ENCODE measurements at places on chromosomes 4 and X.

DNA sequence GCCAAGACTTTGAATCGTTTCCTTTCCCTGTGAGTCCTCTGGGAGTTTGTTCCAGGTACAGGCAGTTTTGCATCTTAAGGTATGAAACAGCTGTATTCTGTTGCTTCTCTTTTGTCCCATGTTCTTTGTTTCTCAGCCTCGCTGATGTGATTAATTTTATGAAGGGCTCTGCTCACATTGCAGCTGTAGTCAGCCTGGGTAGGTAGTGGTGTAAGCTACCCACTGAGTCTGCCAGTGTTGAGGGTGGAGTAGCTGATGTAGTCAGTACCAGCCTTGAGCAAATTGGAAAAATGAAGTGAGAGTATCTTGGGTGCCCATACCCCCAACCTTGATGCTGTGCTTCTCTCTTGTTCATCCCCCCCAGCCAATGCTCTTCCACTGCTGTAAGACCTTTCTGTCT is 139.6 kb upstream of the SMIM31 start:
- H3K4me1 ChIP-seq, result no peaks in the 10 kb centered on the region
- H3K4me3 ChIP-seq, result no peak overlapping the region
- no peaks in the 10 kb centered on the region for H3K36me3 ChIP-seq
- no peak for DNase-seq
- no peak overlapping the region for H3K27ac ChIP-seq
- H3K27me3 ChIP-seq, result no peaks in the 10 kb centered on the region

- H3K4me3 ChIP-seq, result no peak overlapping the region
- H3K27ac ChIP-seq, result no peak overlapping the region
- peaks cover 26% of the 10 kb centered on the region for H3K4me1 ChIP-seq
- H3K36me3 ChIP-seq, result no peaks in the 10 kb centered on the region
- H3K27me3 ChIP-seq, result peaks cover 41% of the 10 kb centered on the region
These were observed 31.8 kb downstream of the CPLX1 start for GRCh38 chr4:793941-794621.

- H3K36me3 ChIP-seq, result no peaks in the 10 kb centered on the region
- H3K27me3 ChIP-seq, result no peaks in the 10 kb centered on the region
- H3K27ac ChIP-seq, result no peak overlapping the region
- no peak for DNase-seq
These were observed 84.5 kb upstream of the UXT start for GRCh38 chrX:47743504-47743903.

DNA sequence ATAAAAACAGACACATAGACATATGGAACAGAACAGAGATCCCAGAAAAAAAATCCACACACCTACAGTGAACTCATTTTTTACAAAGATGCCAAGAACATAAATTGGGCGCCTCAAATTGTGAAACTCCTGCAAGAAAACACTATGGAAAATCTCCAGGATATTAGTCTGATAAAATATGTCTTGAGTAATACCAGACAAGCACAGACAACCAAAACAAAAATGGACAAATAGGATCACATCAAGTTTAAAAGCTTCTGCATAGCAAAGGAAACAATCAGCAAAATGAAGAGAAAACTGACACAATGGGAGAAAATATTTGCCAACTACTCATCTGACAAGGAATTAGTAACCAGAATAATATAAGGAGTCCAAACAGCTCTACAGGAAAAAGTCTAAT is 337.3 kb upstream of the DIPK2B start:
- no peak overlapping the region for H3K4me3 ChIP-seq
- no peak overlapping the region for H3K27ac ChIP-seq
- DNase-seq, result no peak
- H3K36me3 ChIP-seq, result no peaks in the 10 kb centered on the region
- peaks cover 28% of the 10 kb centered on the region for H3K27me3 ChIP-seq

DNA sequence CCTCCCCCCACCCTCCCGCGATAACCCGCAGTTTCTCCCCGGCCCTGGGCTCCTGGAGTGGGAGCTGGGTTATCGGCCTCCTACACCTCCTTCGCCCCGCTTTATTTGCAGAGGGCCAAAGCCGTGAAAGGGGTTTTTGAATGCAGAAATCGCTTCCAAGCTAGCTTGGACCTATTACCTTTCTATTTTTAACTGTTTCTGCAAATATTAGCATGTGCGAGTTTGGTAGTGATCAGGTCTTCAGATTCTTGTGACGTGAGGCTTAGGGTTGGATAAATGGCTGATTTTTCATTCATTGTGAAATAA is 1.3 kb downstream of the USP9X start:
- peaks cover 27% of the 10 kb centered on the region for H3K4me1 ChIP-seq
- peak overlapping the region; percentile 99 for H3K27ac ChIP-seq
- no peaks in the 10 kb centered on the region for H3K27me3 ChIP-seq
- no peak for DNase-seq

- no peak overlapping the region for H3K4me3 ChIP-seq
- no peak overlapping the region for H3K27ac ChIP-seq
- peaks cover 7% of the 10 kb centered on the region for H3K4me1 ChIP-seq
- H3K27me3 ChIP-seq, result no peaks in the 10 kb centered on the region
- peaks cover 3% of the 10 kb centered on the region for H3K36me3 ChIP-seq
These were observed 69.0 kb downstream of the STAG2 start for GRCh38 chrX:124030520-124030919.

All from activated naive CD8-positive, alpha-beta T cell treated with anti-CD3 and anti-CD28 coated beads for 36 hours (primary cell).